ENCODE measurements at places on chromosomes 2 and 18.
A peak's percentile ranks its signal among the peaks of the same experiment; 100 is the strongest.

- no peak for DNase-seq
Observed at GRCh38 chr2:82139979-82140611, 1835.5 kb upstream of the LRRTM1 start.

DNA sequence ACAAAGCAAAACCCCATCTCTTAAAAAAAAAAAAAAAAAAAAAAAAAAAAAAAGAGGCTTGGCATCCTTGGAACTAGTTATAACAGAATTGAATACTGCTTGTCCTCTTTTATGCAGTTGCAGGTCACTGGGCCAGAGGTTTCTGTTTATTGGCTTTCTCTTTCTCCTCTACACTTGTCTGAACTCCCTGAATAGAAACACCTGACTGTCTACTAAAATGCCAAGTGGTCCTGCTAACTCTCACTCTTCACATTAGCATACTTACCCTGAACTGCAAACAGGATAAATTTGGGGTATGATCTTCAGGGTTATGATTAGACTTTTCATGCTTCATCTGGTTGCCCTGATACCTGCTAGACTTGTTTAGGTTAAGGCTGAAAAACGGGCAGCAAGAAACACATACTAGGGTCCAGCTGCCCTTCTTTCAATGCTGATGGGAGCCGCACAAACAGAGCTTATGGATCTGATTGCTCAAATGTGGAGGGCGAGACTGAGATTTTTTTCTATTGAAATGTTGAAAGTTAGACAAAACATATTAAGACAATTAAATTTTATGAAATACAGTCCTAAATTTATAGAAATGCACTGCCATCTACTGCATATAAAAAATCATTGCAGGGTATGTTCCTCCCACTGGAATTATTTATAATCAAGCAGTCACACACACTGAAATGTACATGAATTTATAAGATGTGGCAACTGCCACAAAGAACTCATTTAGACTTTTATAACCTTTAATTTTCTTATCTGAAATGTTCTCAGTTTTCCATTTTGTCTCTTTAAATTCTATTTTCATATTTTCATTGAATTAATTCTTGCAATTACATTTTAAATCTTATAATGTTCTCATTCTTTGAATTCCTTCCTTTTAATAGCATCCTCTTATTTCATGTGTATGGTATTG lies 40.8 kb downstream of the GTF3C3 start:
- no peak for DNase-seq

DNA sequence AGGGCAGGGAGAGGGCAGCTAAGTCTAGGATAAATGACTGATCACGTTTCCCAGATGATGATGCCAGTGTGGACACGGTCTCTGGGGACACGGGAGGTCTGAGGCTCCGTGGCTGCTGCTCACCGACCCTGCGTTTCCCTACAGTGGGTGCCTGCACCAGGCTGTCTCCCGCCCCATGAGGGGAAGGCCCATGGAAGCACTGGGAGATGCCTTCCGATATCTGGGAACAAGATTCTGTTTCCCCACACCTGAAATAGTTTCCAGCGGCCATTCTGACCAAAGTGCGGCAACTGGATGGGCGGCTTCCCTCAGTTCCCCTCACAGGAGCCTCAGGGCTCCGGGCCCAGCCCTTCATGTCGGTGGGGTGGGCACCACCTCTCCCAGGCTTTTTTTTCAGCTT lies 83.1 kb downstream of the EDAR start:
- DNase-seq = no peak

- DNase-seq = no peak
Observed at GRCh38 chr18:74190086-74190485, 41.8 kb downstream of the TIMM21 start.

DNA sequence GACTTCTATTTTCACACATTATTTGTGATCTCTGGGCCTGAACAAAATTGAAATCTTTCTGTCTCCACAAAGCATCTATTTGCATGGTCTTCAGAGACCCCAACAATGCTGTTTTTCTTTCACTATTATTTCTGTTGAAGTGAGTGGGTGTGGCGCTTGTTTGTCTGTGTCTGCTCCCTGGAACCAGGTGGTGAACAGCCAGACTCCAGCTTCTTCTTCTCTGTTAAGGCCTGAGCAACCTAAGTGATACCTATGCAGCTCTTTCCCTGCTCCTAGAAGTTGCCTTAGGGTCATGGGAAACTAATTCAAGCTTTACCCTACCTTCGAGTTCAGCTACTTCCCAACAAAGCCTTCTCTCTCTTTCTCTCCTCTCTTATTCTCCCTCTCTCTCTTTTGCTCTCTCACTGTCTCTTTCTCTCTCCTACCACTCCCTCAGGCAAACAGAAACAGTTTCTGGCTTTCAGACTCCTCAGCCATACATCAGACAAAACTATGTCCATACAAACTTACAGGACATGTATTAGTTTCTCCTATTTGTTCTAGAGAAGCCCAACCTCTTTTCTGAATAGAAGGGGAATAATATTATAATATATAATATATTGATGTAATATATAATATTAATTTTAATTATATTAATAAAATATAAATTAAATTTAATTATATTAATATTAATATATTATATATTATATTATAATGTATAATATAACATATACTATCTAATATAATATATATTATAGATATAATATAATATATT lies 552.5 kb downstream of the DSC3 start:
- no peak for DNase-seq

DNA sequence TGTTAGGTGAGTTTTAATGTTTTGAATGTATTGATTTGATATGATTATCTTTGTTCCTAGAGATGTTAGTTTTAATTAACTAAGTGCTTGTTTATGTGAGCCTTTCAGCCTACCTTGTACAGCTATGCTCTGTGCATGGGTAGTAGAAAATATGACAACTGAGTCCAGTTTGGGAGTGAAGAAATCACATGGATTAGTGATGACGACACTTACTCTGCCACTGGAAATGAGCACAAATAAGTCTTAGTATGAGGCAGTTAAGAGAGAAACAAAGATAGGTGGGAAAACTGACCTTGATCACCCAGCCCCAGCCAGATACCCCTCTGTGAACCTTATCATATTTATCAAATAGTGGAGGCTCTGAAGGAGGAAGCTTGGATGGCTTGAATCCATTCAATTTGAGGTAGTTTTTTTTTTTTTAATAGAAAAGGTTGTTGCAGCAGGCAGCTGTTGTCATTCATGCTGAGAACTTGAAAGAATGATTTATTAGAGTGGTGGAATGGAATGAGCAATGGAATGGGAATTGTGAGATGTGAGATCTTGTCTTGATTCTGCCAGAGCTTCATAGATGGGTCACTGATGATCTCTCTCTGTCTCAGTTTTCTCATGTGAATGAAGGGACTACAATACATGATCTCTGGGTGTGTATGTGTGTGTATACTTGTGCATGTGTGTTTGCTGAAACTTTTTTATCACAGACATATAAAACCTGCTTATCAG lies 96.4 kb downstream of the MAP3K20 start:
- no peak for DNase-seq

DNA sequence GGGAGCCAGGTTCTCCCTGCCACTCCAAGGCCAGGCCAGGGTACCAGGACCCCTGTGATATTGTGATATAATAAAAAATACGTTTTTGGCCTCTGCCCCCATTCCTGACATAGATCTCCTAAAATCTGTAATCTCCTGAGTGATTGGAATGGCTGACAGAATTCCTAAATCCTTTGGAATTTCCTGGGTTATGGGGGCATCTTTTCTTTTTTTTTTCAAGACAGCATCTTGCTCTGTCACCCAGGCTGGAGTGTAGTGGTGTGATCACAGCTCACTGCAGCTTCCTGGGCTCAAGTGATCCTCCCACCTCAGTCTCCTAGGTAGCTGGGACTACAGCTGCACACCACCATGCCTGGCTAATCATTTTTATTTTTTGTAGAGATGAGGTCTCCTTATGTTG lies 26.2 kb upstream of the TUBB6 start:
- DNase-seq = no peak

DNA sequence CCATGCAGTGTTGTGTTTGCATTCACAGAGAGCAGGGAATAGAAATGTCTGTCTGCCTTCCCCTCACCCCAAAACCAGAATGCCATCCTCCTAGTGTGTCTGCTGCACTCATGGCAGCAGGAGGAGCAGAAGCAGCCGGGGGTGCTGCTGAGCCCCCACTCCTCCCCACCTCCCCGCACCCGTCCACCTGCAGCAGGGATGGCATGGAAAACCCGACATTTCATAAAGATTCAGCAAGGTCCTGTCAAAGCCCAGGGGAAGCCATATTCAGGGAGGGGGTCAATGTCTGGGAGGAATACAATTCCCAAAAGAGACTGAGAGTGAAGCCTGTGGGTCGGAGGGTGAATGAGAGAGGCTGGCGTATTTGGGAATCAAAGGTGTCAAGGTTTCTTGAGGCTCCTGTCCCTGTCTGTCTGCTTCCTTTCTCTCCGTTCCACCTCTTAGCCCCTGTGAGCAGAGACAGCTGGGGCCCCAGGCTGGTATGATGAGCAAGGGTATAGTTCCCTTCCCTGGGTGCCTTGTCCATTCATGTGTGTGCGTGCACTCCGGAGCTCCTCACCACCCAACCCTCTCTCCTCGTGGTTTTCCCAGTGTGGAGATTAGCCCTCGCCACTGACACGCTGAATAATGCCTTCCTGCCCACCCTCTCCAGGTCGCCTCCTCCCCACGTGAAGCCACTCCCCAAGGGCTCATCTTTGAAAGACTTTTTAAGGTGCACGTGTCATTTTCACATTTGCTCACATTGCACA lies 133.5 kb upstream of the ZNF236 start:
- peak; percentile 21 for DNase-seq

GRCh38 chr2:1818404-1818803 lies 74.1 kb upstream of the PXDN start:
- DNase-seq = no peak

- no peak for DNase-seq
Observed at GRCh38 chr18:61822879-61823278, 69.9 kb downstream of the RNF152 start.

GRCh38 chr18:63974991-63975390 lies 5.1 kb downstream of the SERPINB8 start:
- DNase-seq = no peak

- no peak for DNase-seq
Observed at GRCh38 chr18:36518839-36519238, 221.3 kb downstream of the FHOD3 start.

DNA sequence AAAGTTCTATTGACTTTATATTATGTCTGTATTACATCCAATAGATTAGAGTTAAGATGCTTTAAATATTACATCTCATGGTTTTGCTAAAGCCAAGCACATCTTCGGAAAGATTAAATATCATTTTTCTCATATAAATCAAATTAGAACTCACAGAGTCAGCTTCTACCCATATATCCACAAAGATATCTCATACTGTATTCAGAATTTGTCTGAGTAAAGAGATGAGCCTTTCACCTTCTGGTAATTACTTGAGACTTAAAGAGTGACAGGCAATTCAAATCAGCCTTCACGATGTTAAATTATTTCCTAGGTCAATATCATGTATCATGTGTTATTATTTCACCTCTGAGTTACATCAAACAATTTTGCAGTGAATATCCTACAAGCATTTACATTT lies 13.0 kb downstream of the CCDC178 start:
- no peak for DNase-seq

DNA sequence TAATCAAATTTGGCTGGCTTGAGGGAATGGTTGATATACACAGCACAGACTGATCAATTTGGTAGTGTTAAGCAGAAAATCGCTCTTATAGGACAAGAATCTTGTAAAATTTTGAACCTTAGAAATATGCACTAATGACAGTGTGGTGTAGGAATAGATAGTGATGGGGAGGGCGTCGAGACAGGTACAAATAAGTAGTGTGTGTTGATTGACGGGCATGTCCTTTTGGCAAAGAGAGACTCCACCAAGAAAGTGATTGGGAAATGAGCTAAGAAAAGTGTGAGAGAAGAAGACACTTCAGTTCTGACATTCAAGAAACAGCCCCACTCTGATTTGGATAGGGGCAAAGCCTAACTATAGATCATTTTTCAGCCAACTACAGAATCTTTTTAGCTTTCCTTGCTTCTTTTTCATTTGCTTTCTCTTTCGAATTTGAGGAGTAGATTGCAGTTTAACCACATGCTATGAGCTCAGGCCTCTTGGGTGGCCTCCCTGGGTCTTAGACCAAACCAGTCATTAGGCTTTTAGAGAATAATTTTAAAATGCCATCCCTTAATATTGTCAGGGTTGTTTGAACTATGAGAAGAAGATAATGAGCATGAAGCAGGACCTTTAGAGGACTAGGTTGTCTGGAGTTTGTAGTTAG lies 127.1 kb downstream of the CERS6 start:
- no peak for DNase-seq

DNA sequence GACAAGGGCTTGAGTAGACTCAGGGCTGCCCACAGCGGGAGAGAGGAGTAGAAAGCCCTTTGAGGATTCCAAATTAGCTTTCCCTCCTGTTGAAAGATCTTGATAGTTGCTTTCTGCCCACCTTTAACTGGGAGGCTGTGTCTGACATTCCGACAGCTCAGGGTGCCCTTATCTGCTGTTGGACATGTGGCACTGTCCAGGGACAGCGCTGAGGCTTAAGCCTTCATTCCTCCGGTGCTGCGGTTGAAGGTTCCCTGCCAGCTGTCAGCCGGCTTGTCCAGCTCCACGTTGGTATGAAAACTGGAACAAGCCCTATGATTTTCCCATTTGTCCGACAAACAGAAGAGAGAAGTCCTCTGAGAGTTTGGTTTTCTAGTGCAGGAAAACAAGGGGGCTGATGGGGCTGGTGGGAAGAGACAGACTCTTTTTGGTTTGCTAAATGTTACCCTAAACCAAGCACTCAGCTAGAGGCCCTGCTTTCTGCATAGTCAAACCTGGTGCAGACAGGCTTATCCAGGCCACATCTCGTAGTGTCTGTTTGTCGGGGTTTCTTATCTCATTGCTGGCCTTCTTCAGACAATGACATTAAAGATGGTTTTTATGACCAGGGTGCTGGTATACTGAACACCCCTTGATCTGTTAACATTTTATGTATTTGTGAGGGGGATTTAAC lies 24.5 kb downstream of the GREB1 start:
- DNase-seq = no peak

DNA sequence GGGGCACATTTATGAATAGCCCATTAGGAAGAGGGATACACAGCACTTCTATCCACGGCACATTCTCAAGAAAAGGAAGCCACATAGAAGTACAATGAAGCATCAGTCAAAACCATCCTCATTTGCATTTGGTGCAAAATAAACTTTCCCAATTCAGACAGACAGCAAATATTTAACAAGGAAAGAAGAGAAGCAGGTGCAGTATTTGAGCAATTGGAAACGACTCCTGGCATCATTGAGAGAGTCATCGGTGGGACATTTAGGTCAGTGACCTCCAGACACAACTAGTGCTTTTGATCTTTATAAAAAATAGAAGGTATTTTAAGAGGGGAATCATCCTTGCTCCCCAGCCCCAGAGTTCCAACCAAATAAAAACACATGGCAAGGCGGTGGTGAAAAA lies 118.0 kb downstream of the MREG start:
- no peak for DNase-seq

GRCh38 chr2:47838686-47839085 lies 55.7 kb downstream of the MSH6 start:
- no peak for DNase-seq

- DNase-seq = no peak
Observed at GRCh38 chr2:8656160-8656641, 25.7 kb upstream of the ID2 start.

GRCh38 chr18:63730773-63731172 lies 28.0 kb downstream of the SERPINB11 start:
- no peak for DNase-seq

- DNase-seq = no peak
Observed at GRCh38 chr2:116180072-116180471, 1634.4 kb upstream of the DDX18 start.
